ENCODE measurements at places on chromosomes 4 and X. TPM values are rescaled to one million over a fixed set of nuclear protein-coding genes. Genes with fewer than 3 reads are reported as not detected.

The NXF2 gene
- not detected for total RNA-seq

The IQCM gene
- total RNA-seq: not detected

The CENPVL3 gene
- not detected for total RNA-seq

The DDX60 gene
- 9.3 TPM for total RNA-seq

The SHROOM2 gene
- total RNA-seq: not detected

The SSX4B gene
- total RNA-seq: not detected

- ATAC-seq: no peak
Observed at GRCh38 chr4:181944527-181944926, 298.7 kb upstream of the TENM3 start.

DNA sequence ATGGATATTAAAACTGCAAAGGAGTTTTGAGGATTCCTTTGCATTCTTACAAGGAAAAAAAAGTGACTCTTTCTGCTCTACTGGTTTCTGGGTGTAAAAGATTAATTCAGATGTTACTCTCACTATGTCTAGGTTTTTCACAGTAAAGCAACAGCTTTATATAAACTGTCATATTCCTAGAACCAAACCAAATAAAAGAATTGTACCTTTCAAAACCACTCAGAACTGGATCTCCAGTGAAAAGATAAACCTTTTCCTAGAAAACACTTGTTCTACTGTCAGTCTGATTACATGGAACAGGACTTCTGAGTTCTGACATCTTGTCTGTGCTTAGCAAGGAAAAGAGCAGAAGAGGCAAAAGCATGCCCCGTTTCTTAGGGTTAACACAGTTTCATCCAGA is 5.0 kb upstream of the PPID start:
- no peak for ATAC-seq

- no peak for ATAC-seq
Observed at GRCh38 chrX:25277574-25277973, 261.8 kb upstream of the ARX start.

DNA sequence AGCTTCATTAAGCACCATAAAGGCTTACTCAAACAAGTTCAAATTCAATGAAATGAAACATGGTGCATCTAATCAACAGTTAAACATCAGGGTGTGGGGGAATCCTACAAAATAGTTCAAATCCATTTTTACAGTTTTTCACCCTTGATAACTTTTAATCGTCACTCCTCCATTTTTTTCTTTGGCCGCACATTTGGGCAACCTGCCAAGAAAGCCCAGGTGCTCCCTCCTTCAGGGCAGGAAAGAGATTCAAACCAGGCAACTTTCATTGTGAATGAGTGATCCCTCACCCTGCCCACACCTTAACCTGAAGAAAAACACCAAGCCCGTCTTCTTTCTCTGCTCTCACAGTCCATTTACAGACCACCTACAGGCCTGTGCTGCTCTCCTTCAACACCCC is 24.9 kb downstream of the TRIM61 start:
- ATAC-seq: no peak

GRCh38 chr4:70190579-70190978 is 4.9 kb upstream of the ODAM start:
- ATAC-seq: no peak

DNA sequence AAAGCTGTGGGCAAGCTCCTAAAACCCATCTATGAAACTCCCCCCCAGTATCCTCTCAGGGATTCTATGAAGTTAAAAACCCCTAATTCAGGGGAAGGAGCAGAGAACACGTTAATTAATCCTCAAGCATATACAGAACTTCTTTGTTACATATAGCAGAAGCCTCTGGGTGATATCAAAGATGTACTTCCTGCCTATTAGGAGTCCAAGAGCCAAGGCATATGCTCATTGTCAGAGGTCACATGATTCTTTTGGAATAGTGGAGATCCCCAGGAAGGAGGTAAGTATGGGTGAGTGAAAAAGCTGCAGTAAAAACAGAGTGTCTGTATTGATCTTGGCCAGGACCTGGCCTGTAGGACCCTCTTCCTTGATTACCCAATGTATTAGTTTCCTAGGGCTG is 2.9 kb upstream of the SPARCL1 start:
- ATAC-seq: no peak

GRCh38 chrX:111302284-111302683 is 32.0 kb upstream of the CAPN6 start:
- no peak for ATAC-seq

Data from activated T-helper 17 cell treated with anti-CD3 and anti-CD28 coated beads, Interleukin-2, amount 50 U/mL, for 72 hours (primary cell).